ENCODE measurements at places on chromosomes 3 and 15. TPM values are rescaled to one million over a fixed set of nuclear protein-coding genes. Genes with fewer than 3 reads are reported as not detected.

The PEX11A gene
- 10.8 TPM for total RNA-seq

The CRYGS gene
- 0.94 TPM for total RNA-seq

The SNTN gene
- not detected for total RNA-seq

The TMEM158 gene
- 19.7 TPM for total RNA-seq

The LMLN gene
- 9.5 TPM for total RNA-seq

The LMAN1L gene
- total RNA-seq: not detected

The CIDEC gene
- not detected for total RNA-seq

The DNAJB11 gene
- 21.9 TPM for total RNA-seq

The IGSF10 gene
- total RNA-seq: 0.94 TPM

The ADAMTS9 gene
- total RNA-seq: 0.16 TPM

The C15orf62 gene
- not detected for total RNA-seq

The OR5H14 gene
- total RNA-seq: not detected

The ZNF501 gene
- 9.0 TPM for total RNA-seq

The ACAD9 gene
- 30.7 TPM for total RNA-seq

The SLITRK3 gene
- not detected for total RNA-seq

The MASP1 gene
- total RNA-seq: 15.3 TPM

The AADAC gene
- 0.09 TPM for total RNA-seq

The CDCP1 gene
- total RNA-seq: 5.5 TPM

The DAZL gene
- not detected for total RNA-seq

The PLCB2 gene
- under 0.01 TPM for total RNA-seq

The TTC21A gene
- total RNA-seq: 4.8 TPM

The STAC gene
- total RNA-seq: not detected

The HRH1 gene
- total RNA-seq: 38.1 TPM

The TTLL13 gene
- 0.16 TPM for total RNA-seq

The KNL1 gene
- 1.7 TPM for total RNA-seq

The EID1 gene
- 382 TPM for total RNA-seq

The PARL gene
- total RNA-seq: 30.7 TPM

The GASK1A gene
- 0.26 TPM for total RNA-seq

The NGLY1 gene
- 20.0 TPM for total RNA-seq

The KCTD6 gene
- total RNA-seq: 5.1 TPM

The CLSTN2 gene
- total RNA-seq: 0.09 TPM

The SLC12A8 gene
- 2.8 TPM for total RNA-seq

The ZNF860 gene
- 0.32 TPM for total RNA-seq

The FILIP1L gene
- total RNA-seq: 7.6 TPM

The DUOX1 gene
- under 0.01 TPM for total RNA-seq

Measured in bronchial smooth muscle cell (primary cell).